ENCODE measurements at places on chromosomes 1 and 21.

DNA sequence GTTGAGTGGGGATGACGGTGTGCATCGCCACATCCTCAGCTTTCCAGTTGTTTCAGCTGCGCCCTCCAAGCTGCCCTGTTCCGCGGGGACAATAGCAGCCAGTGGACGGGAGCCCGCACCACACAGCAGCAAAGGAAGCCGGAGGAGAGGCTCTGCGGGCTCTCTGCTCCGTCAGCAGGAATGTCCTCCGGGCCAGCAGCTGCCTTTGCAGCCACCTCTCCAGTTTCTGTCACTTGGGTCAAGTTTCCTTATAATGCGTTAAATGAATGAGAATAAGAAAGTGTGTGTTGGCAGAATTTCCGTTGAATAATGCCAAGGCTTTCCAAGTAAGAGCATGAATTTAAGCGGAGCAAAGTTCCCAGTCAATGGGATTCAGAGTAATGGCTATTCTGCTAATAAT lies 263.3 kb downstream of the KIF26B start:
- no peak for DNase-seq

- DNase-seq = no peak
Measured at GRCh38 chr1:174072581-174072980, 50.4 kb upstream of the RC3H1 start.

GRCh38 chr1:48591181-48591580 lies 119.2 kb upstream of the SPATA6 start:
- no peak for DNase-seq

DNA sequence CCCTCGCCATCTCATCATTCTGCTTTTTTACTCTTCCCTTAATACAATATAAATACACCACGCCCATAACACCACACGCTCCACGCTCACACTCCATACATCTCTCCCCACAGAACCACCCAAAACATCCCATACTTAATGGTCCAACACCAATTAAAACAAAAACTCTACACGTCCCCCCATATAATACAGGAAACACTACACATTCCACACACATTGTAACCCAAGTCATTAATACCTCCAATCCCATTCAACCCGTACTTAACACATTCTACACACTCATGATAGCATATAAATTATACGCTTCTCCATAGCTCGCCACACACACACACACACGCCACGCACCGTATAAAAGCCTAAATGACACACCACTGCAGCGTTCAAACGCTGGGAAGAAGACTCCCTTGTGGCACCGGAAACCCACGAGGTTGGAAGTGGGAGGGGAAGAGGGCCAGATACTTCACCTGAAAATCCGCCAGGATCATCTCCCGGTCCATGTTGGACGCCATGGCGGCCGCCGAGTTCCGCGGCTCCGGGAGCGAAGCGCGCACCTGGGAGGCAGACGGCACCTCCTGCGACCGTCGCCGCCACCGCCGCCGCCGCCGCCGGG lies 659 bp downstream of the FAF1 start:
- DNase-seq = no peak

DNA sequence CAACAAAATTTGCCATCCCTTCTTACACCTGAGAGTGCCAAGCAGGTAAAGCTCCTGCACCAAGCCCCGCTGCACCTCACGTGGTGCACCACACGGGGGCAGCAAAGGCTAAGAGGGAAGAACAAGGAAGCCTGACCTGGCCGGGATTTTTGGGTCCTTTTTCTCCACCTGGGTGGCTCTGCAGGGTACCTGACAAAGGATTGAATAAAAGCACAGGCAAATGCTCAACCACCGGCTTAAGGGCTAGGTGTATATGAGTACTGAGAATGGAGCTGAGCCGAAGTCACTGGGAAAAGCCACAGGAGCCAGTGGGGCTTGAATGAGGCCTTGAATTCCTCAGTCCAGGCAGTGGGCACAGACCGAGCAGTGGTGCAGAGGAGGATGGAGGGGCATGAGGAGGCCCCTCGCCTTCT lies 36.4 kb downstream of the ZNF697 start:
- peak; percentile 55 for DNase-seq

GRCh38 chr1:53080769-53081168 lies 18.8 kb downstream of the PODN start:
- no peak for DNase-seq

DNA sequence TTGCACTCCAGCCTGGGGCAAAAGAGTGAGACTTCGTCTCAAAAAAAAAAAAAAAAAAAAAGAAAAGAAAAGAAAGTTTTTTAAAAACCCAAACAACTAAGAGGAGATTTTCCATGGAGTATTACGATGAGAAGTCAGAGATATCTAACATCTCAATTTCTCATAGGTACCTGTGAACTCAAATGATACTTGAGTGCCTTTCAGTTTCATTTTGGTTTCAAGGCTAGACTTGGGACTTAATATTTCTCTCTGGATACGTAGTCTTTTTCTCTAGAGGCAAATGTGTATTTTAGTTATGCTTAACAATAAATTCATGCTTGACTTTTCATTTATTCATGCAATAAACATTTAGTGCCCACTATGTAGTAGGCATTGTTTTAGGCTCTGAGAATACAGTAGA lies 15.0 kb downstream of the ZYG11B start:
- DNase-seq = no peak

GRCh38 chr1:178485541-178485981 lies 11.2 kb downstream of the CLEC20A start:
- no peak for DNase-seq

DNA sequence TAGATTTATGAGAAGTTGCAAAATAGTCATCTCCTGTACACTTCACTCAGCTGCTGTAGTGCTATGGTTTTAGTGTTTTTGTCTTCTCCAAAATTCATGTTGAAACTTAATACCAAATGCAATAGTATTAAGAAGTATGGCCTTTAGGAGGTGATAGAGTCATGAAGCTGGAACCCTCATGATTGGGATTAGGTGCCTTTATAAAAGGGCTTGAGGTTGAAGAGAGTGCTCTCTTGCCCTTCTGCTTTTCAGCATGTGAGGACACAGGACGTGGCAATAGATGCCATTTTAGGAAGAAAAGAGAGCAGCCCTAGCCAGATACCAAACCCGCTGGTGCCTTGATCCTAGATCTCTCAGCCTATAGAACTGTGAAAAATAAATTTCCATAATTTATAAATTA lies 87.6 kb downstream of the CTH start:
- no peak for DNase-seq

GRCh38 chr21:44547656-44548331 lies 3.5 kb downstream of the KRTAP10-2 start:
- no peak for DNase-seq

DNA sequence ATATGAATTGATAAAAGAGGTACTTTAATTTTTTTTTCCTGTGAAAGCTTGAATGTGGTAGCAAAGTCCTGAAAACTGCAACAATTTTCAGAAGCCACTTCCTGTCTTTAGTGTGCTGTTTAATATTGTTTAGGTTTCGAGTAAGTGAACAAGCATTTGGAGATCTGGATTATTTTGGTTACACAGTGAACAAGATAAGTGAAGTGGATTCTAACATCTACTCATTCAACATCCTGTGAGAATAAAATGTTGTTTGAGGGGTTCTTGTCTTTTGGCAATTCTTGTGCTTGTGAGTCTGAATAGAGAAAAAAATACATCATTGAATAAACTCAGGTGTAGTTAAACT lies 35.2 kb upstream of the PLA2G4A start:
- DNase-seq = no peak

DNA sequence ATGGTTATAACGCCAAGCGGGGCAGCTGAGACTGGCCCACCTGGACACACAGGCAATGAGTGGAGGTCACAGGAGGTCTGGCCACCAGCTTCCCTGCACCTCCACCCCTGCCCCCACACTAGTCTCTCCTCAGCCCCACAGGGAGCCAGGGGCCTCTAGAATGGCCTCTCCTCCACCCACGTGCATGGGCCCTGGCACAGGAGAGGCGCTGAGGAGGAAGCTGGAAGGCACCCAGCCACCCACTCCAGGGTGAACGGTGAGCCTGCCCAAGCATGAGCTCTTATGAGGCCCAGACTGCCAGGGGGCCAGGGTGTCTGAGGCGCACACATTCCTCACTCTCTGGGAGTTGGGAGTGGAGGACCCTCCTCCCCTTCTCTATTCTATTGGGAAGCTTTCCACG lies 22.2 kb downstream of the LRP8 start:
- DNase-seq = no peak

GRCh38 chr1:77370583-77371306 lies 88.9 kb downstream of the AK5 start:
- DNase-seq = no peak

GRCh38 chr1:177897281-177897997 lies 72.4 kb downstream of the SEC16B start:
- no peak for DNase-seq

- DNase-seq = no peak
Measured at GRCh38 chr21:25863031-25863430, 128.3 kb downstream of the GABPA start.

DNA sequence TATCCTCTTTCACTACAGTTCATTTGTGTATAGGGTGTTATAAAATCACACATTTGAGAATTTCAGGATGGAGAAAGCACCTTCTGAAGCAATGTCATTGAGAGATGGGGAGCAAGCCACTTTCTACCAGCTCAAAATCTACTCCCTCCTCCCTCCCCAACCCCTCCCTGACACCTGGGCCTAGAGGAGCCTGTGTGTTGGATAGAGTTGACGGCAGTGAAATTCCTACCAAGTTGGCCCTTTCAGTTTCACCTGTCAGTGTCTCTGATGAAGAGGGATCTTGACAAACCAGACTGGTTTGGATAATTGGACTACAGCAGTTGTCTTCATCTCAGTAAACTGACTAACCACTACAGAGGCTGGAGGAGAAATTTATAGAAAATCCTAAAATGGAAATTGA lies 125.0 kb upstream of the HOOK1 start:
- DNase-seq = no peak

DNA sequence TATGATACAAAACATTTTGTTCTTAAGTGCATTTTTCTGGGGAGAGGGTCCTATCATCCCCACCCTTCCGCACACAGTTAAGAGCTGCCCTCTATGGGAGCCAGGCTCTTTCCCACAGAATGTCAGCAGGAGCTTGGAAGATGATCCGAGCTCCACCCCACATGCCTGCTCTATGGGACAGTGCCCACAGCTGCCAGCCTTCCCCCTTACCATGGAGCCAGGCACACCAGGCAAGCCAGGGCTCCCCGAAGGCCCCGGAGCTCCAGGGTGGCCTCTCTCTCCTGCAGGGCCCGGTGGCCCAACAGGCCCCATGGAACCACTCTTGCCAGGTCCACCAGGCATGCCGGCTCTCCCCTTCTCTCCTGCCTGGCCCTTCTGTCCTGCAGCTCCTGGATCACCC lies 10.4 kb upstream of the PEF1 start:
- no peak for DNase-seq

DNA sequence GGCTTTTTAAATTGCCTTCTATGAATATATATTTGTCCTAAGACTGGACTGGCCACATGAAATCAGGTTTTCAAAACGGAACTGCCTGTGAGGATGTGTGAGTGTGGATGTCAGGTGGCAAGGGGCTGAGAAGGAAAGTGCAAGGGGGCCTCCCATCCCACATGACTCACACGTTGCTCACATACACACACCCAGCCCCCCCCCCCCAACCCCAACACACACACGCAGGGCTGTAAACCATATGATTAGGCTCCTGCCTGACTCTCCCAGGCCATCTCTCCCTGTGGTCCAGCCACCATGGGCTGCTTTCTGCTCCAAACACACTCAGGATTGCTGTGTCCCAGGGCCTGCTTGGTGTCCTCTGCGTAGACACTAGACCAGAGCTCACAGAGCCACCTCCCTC lies 22.4 kb downstream of the DEGS1 start:
- no peak for DNase-seq

GRCh38 chr1:234660536-234661316 lies 50.7 kb upstream of the IRF2BP2 start:
- no peak for DNase-seq

GRCh38 chr1:180135535-180135934 lies 19.1 kb upstream of the QSOX1 start:
- no peak for DNase-seq

- DNase-seq = no peak
Measured at GRCh38 chr21:36504067-36505058, 24.4 kb upstream of the CLDN14 start.

- DNase-seq = no peak
Measured at GRCh38 chr1:245467804-245468203, 313.0 kb downstream of the KIF26B start.

GRCh38 chr1:246508897-246509688 lies 2.0 kb upstream of the SMYD3 start:
- DNase-seq = no peak

- DNase-seq = no peak
Measured at GRCh38 chr1:2045468-2046173, 4.6 kb upstream of the PRKCZ start.

GRCh38 chr1:168751195-168751650 lies 22.2 kb upstream of the DPT start:
- peak; percentile 37 for DNase-seq

DNA sequence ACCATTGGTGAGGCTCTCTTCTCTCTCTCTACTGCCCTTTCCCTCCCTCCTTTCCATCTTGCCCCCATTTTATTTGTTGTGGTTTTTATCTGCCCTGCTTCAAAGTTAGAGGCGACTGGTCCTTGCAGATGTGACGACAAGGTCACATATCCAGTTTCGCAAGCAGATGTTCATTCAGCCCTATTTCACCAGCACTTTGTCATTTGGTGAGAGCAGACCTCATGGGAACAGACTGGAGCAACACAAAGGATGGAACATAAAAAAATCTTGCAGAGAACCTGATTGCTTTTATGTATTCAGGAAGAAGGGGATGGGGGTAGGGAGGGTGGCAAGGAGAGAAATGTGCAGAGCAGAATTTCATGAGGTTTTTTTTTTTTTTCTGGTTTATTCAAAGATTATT lies 84.3 kb downstream of the ELAVL4 start:
- DNase-seq = no peak

DNA sequence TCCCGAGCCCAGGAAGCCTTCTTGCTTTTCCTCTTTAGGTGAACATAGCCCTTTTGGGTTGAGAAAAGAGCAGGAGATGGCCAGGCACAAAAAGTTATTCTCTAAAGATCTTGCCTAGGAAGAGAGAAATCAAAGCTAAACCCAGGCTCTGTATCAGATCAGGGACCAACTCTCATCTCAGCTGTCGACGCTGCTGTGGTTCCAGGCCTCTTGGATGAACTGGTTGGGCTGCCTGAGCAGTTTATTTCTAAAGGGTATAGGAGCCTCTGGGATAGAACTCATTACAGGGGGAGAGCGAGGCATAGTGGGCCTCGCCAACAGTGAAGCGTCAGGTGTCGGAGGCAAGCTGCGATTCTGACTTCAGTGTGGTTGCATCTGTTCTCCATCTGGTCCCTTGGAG lies 82.6 kb upstream of the F3 start:
- no peak for DNase-seq

GRCh38 chr1:48007047-48007446 lies 9.9 kb upstream of the TRABD2B start:
- DNase-seq = no peak

- DNase-seq = no peak
Measured at GRCh38 chr1:102466487-102466886, 469.8 kb upstream of the OLFM3 start.

- DNase-seq = no peak
Measured at GRCh38 chr1:80251591-80251990, 1245.1 kb upstream of the ADGRL4 start.

GRCh38 chr1:175493321-175494010 lies 249.9 kb downstream of the TNR start:
- DNase-seq = no peak

- no peak for DNase-seq
Measured at GRCh38 chr1:42427240-42427639, 28.6 kb downstream of the ZMYND12 start.

- DNase-seq = peak; percentile 63
Measured at GRCh38 chr1:11838349-11839272, 9.0 kb downstream of the NPPA start.

- no peak for DNase-seq
Measured at GRCh38 chr1:151377150-151377884, 4.8 kb upstream of the SELENBP1 start.

Measured in T47D (cell line).